ENCODE measurements at places on chromosomes 11 and 22. TPM values are rescaled to one million over a fixed set of nuclear protein-coding genes. Genes with fewer than 3 reads are reported as not detected.

GRCh38 chr11:61071913-61072312 is 30.4 kb upstream of the CD5 start:
- H3K4me1 ChIP-seq = no peaks in the 10 kb centered on the region
- no peak for DNase-seq
- no peaks in the 10 kb centered on the region for H3K27me3 ChIP-seq
- H3K27ac ChIP-seq = no peak overlapping the region

DNA sequence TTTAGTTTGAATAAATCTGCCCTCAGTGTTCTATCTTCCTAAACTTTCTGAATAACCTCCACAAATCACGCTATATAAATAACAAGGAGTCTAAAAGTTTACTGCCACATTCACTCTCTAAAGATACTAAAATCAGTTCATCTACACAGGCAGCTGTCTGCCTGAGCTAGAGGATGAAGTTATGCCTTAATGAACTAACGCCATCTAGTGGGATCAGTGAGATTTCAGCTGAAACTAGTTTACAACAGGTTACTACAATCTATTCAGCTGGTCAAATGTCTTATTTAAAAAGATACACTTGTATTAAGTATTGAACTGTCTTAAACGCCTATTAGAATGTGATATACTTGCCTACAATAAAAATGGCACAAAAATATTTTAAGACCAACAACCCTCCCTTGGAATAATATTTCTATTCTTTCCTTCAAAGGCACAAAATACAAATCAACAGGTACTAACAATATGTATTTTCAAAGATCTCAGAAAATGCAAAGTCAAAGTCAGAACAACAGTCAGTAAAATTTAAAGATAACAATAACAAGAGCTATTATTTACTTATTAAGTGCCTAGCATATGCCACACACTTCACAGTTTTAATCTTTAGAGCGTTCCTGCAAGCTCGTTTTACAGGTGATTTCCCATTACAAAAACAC is 84.1 kb downstream of the LARGE2 start:
- DNase-seq = no peak
- H3K4me3 ChIP-seq = no peak overlapping the region
- H3K27me3 ChIP-seq = no peaks in the 10 kb centered on the region
- peaks cover 42% of the 10 kb centered on the region for H3K4me1 ChIP-seq
- no peak overlapping the region for H3K27ac ChIP-seq

- no peak for DNase-seq
- H3K36me3 ChIP-seq = no peaks in the 10 kb centered on the region
- no peak overlapping the region for H3K27ac ChIP-seq
- no peaks in the 10 kb centered on the region for H3K27me3 ChIP-seq
- no peak overlapping the region for H3K4me3 ChIP-seq
Measured at GRCh38 chr11:128624269-128625175, 37.2 kb upstream of the ETS1 start.

GRCh38 chr11:45675646-45676045 is 10.2 kb upstream of the CHST1 start:
- H3K4me3 ChIP-seq = no peak overlapping the region
- DNase-seq = no peak
- no peak overlapping the region for H3K27ac ChIP-seq
- H3K4me1 ChIP-seq = no peaks in the 10 kb centered on the region
- H3K36me3 ChIP-seq = no peaks in the 10 kb centered on the region

GRCh38 chr22:45071618-45072017 is 61.8 kb upstream of the PHF21B start:
- no peaks in the 10 kb centered on the region for H3K4me1 ChIP-seq
- no peak overlapping the region for H3K4me3 ChIP-seq
- H3K36me3 ChIP-seq = no peaks in the 10 kb centered on the region
- DNase-seq = no peak

DNA sequence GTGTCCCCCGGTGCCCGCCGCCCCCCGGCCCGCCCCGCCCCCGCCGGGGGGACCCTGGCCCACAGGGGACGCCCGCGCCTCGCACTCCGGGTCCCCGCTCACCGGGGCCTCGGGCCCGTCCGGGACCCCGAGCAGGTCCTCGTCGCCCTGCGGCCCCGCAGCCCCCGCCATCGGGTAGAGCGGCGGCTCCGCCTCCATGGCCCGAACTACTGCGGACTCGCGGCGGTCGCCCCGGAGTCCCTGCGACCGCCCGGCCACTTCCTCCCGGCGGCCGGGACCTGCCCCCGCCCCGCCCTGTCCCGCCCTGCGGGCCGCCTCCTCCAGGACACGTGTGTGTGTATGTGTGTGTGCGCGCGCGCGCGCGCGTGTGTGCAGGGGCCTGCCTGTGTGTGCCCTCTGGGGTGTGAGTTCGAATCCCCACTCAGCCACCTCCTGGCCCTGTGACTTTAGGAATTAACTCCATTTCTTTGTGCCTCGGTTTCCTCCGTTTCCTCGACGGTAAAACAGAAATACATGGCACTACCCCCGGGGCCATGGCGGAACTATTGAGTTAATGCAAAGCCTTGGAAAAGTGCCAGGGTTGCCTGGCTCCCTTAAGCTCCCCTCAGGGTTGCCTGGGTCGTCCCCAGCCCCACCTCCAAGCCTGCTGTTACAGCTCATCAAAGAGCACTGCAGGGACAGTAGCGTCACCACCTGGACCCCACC is at the start of gene UNC93B1:
Gene UNC93B1 (minus strand): TSS at position 252 of the 705 bp plus-strand sequence. CDS start 54 bp downstream, at position 198.
- H3K4me1 ChIP-seq = peaks cover 9% of the 10 kb centered on the region
- H3K27me3 ChIP-seq = no peaks in the 10 kb centered on the region
- peak; percentile 90 for DNase-seq
- no peaks in the 10 kb centered on the region for H3K36me3 ChIP-seq

DNA sequence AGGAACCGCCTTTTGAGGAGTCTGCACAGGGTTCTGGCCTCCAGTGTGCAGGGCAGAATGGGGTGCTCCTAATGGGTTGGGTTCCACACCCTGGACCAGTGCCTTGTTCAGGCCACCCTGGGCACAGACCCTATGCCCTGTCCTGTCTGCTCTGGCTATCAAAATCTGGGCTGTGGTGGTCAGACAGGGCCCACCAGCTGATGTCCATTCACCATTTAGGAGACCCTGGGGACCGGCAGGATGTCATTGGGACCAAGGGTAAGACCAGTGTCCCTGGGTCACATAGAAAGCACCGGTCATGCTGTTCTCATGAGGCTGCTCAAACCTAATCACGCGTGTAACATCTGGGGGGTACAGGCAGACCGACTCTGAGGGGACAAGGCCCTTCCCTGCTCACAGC is 37.3 kb downstream of the PARVG start:
- H3K27me3 ChIP-seq = peaks cover 3% of the 10 kb centered on the region
- no peaks in the 10 kb centered on the region for H3K36me3 ChIP-seq
- DNase-seq = no peak
- H3K4me1 ChIP-seq = no peaks in the 10 kb centered on the region

GRCh38 chr11:110908401-110909105 is 196.3 kb upstream of the ARHGAP20 start:
- H3K27me3 ChIP-seq = no peaks in the 10 kb centered on the region
- no peak for DNase-seq
- H3K36me3 ChIP-seq = no peaks in the 10 kb centered on the region
- no peak overlapping the region for H3K4me3 ChIP-seq

- no peak for DNase-seq
- H3K4me1 ChIP-seq = no peaks in the 10 kb centered on the region
- H3K36me3 ChIP-seq = no peaks in the 10 kb centered on the region
- no peaks in the 10 kb centered on the region for H3K27me3 ChIP-seq
- no peak overlapping the region for H3K4me3 ChIP-seq
Measured at GRCh38 chr22:29570456-29570855, 10.5 kb downstream of the NIPSNAP1 start.

DNA sequence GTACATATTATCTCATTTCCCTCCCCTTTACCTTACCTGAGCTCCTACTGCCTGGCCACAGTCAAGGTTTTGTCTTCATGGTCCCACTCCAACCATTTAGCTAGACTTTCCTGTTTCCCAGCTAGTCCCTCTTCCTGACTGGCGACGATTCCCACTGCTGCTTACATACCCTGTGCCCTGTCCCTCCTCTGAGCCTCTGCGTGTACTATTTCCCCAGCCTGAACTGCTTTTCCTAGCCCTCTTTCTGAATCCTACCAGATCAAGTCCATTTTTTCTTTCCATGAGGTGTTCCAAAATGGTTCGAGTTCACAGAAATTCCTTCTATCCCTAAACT is 23.4 kb downstream of the MRPL16 start:
- no peaks in the 10 kb centered on the region for H3K27me3 ChIP-seq
- H3K4me3 ChIP-seq = no peak overlapping the region
- H3K27ac ChIP-seq = peak overlapping the region; percentile 2
- peaks cover 12% of the 10 kb centered on the region for H3K36me3 ChIP-seq
- peaks cover 18% of the 10 kb centered on the region for H3K4me1 ChIP-seq

DNA sequence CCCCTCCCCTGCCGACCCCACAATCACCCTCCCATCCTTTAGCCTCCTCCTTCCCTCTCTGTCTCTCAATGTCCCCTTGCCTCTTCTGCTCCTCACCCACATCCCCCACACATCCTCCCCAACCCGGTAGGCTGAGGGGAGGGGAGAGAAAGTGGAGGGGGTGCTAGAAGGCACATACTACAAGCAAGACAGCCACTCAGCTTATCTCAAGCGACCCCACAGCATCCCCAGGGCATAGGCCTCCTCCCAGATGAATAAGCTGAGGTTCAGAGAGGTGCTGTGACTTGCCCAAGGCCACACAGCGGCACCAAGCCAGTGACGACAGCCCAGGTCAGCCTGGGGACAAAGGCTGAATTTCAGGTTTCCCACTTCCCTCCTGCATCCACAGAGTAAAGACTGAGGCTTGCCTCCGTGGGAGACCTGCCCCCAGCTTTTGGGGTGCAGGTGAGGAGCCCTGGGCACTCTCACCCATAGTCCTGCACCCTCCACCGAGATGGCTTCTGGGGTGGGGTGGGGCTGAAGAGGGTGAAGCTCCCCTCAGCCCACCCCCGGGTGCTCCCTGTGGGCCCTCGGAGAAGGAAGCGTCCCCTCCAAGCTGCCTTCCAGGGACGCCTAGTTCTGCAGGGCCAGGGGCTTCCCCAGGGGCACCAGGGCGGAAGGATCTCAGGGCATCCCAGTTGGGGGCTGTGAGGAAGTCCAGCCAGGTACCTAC is 511 bp downstream of the RAC2 start:
- peaks cover 26% of the 10 kb centered on the region for H3K36me3 ChIP-seq
- no peak overlapping the region for H3K27ac ChIP-seq
- no peak overlapping the region for H3K4me3 ChIP-seq

DNA sequence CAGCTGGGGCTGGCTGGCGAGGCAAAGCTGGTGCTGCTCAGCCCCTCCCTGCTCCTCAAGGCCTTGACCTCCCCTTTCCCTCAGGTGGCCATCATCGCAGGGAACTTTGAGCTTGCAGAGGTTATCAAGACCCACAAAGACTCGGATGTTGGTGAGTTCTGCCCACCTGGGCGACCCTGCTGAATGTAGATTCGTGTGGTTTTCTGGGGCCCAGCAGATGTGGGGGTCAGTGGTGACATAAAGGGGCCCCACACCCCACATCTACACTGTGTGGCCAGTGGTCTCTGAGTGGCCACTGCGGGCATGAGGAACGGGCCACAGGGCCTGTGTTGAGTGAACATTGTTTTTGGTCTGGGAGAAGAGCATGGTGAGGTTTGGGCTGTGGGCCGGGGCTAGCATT is 11.9 kb downstream of the SHANK3 start:
- peaks cover 29% of the 10 kb centered on the region for H3K27me3 ChIP-seq
- DNase-seq = no peak

DNA sequence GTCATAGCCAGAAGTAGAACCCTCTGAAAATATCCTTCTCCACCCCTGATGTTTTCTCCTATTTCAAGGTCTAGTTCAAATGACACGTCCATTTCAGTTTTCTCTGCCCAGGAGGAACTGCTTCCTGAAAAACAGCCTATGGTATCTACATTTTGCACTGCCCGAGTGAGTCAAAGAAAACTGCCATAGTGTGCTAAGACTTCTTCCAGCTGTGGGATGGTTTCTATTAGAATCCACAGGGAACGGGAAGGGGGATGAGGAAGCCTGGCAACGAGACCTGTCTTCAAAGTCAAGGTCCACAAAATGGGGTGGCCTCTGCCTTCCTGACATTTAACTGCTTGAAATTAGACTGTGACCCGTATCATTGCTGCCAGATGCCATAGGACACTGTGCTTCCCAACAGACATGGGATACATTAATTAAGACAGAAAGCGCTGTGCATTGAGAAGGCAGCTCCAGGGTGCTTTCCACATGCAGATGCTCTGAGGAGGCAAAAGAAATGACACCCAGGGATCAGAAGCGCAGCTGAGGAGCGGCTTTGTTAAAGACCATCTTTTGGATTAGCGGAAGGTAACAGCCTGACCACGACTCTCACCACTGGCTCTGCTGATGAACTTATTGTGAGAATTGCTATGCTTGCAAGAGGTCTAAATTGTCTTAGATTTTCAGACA is 39.4 kb upstream of the NUP50 start:
- no peaks in the 10 kb centered on the region for H3K36me3 ChIP-seq
- DNase-seq = no peak
- H3K27ac ChIP-seq = no peak overlapping the region
- peaks cover 45% of the 10 kb centered on the region for H3K27me3 ChIP-seq

DNA sequence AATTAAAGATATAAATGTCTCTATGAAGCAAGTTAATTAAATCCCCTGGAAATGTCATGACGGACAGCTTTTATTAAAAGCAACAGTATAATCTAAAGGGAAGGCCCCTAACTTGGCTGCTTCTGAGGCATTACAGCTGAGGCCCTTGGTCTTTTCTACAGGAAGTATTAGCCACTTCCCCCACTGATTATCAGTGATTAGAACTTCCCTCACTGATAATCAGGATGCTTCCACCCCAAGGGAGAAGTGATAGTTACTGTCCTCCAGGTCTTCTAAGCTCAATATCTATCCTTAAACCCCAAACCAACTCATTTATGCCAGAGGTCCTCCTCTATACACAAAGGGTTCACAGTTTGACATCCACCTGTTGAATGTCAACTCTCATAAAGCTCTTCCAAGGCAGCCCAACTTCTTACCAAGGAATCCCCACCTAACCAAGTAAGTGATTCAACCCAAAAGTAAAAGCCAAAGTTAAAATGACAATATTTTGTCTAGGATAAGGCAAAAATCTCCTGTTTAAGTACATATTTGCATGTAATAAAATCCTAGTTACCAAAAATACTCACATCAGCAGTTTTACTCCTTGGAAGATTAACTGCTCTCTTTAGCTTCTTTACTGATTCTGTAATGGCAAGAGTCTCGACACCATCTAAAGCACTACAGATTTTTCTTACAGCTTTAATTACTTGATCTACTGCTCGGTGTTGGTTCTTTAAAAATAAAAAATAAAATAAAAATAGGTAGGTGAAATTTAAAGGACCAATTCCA is 58.6 kb upstream of the RPS13 start:
- H3K4me3 ChIP-seq = no peak overlapping the region
- H3K27ac ChIP-seq = no peak overlapping the region
- no peaks in the 10 kb centered on the region for H3K4me1 ChIP-seq
- no peaks in the 10 kb centered on the region for H3K27me3 ChIP-seq

GRCh38 chr11:93871526-93871925 is 21.1 kb upstream of the VSTM5 start:
- no peak for DNase-seq
- no peaks in the 10 kb centered on the region for H3K27me3 ChIP-seq
- no peaks in the 10 kb centered on the region for H3K4me1 ChIP-seq
- H3K27ac ChIP-seq = no peak overlapping the region
- no peak overlapping the region for H3K4me3 ChIP-seq

- no peak overlapping the region for H3K4me3 ChIP-seq
- no peaks in the 10 kb centered on the region for H3K27me3 ChIP-seq
- no peak overlapping the region for H3K27ac ChIP-seq
- H3K36me3 ChIP-seq = no peaks in the 10 kb centered on the region
- no peaks in the 10 kb centered on the region for H3K4me1 ChIP-seq
Measured at GRCh38 chr11:107196732-107197131, 178.5 kb upstream of the GUCY1A2 start.

SC5D gene
- total RNA-seq = 21.7 TPM

MMP8 gene
- total RNA-seq = not detected

PARVA gene
- 75.8 TPM for total RNA-seq

KRTAP5-2 gene
- not detected for total RNA-seq

TRIM29 gene
- total RNA-seq = not detected

OR10A2 gene
- total RNA-seq = not detected

SLC25A17 gene
- 5.6 TPM for total RNA-seq

OAF gene
- total RNA-seq = 15.2 TPM

KDM4E gene
- not detected for total RNA-seq

OR52I2 gene
- not detected for total RNA-seq

GGT5 gene
- total RNA-seq = 6.6 TPM

All from heart right ventricle (tissue), 16 donors.